ENCODE measurements at places on chromosomes 4 and X.

DNA sequence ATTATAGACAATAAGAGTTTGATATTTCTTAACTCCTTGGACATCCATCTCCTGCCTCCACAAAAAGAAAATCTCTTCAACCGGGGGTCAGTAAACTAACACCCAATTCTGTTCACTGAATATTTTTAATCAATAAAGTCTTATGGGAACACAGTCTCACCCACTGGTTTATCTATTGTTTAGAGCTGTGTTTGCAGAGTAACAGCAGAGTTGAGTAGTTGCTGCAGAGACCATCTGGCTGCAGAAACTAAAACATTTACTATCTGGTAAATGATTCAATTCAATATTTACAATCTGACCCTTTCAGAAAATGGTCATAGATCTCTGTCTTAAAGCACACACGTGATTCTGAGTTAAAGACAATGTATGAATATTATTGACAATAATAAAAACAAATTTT is 94.0 kb downstream of the TMA16 start:
- no peak for DNase-seq

- no peak for DNase-seq
Observed at GRCh38 chr4:137896221-137896737, 345.9 kb downstream of the SLC7A11 start.

GRCh38 chr4:182770996-182771514 is 146.1 kb downstream of the DCTD start:
- DNase-seq, result no peak

GRCh38 chr4:180456928-180457327 is 1786.3 kb upstream of the TENM3 start:
- DNase-seq, result no peak
